CD4-positive, alpha-beta T cell treated with Interleukin-10 for 1 hour (primary cell): ENCODE measurements at places on chromosomes 13 and 19.
A peak's percentile ranks its signal among the peaks of the same experiment; 100 is the strongest.

GRCh38 chr19:43711751-43712355 lies 4.0 kb upstream of the IRGC start:
- DNase-seq = no peak

DNA sequence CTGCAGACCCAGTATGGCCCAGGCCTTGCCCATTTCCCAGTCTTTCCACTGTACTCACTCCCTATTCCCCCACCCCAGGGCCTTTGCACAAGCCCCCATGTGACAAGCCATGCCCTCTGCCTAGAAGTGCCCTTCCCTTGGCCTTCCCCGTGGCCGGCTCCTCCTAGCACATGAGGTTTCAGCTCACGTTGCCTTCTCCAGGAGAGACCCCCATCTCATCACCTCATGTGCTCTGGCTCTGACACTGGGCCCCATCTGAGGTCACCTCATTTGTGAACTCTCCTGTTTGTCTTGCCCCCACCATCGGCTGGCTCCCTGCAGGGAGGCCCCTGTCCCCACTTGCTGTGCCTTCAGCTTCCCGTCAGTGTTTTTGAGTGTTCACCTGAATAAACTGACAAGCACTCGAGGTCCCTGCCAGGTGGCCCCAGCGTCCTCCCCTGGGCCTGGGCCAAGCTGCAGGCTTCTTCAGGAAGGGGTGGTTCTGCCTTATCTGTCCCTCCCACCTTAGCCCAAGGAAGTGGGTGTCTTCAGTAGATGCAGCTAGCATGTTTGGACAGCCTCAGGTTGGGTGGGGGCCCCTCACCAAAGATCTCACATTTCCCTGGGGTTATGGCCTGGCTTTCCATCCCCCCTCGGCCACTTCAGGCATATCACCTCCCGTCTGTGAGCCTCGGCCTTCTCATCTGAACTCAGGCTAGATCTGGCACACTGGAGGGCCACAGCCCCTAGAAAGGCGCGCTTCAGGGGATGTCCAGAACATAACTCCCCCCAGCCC lies 3.8 kb upstream of the SLC25A42 start:
- no peak for DNase-seq

GRCh38 chr13:48126944-48127830 lies 32.3 kb upstream of the MED4 start:
- DNase-seq = peak; percentile 82

- DNase-seq = no peak
Measured at GRCh38 chr13:94119360-94119936, 360.0 kb downstream of the DCT start.

DNA sequence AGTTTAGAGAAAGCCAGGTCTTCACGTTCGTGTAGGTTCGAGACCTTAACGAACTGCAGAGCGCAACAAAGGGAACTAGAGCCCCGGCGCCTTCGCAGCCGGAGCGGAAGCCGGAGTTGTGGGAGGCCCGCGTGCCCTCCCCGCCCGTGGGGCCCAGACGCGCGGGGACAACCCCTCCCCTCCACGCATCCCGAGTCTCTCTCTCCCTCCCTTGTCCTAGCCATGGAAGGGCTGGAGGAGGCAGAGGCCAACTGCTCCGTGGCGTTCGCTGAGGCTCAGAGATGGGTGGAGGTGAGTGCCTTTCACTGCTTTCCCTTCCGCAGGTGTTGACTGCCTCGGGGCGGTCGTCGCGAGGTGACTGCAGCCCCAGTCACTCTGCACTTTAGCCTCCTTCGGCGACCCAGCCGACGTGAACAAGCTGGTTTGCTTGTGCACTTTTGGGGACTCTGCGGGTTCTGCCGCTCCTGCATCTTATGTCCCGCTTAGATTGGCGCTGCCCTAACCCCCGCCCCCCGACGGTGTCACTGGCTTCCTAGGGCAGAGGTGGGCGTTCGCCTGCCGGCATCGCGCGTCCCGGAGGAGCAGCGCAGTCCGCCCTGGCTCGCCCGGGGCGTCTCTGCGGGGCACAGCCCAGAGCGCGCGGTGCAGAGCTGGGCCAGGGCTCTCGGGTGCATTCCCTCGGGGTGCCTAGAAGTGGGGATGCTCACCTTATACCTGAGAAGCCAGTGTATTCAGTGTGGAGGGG lies 478 bp downstream of the LMO7 start:
- DNase-seq = peak; percentile 40

- DNase-seq = peak; percentile 66
Measured at GRCh38 chr13:40984668-40985366, 34.3 kb downstream of the ELF1 start.

DNA sequence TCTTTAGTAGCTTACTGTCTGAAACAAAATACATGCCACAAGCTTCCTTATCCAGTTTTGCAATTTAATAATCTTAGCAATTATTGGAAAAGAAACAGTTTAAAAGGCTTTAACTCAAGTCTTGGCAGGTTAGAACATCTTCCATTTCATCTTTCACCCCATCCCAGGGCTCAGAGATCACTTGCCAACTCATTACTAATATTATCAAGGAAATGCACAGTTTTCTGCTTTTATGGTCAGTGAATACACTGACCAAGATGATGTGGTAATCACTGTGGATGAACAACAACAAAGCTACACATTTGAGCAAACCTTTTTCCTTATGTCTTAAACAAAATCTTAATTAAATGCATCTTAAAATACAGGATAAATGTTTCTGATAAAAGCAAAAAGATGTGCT lies 48.0 kb upstream of the ITM2B start:
- DNase-seq = no peak

DNA sequence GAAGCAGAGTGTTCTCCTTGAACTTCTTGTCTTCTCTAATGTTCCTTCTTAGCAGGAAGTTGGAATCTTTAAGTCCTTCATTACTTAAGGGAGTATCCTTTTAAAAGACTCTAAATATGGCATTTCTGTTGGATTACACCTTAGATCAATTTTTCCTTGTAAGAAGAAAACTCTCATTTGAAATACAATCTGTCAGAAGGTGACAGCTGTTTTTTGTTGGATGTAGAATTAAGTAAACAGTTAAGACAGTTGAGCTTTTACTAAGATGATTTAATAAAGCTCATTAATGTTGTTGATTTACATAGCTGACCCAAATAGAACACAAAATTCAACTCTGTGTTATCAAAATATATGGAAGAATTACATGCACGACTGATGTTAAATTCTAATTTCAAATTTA lies 16.7 kb upstream of the MBNL2 start:
- DNase-seq = no peak

GRCh38 chr13:33751151-33751550 lies 66.8 kb upstream of the RFC3 start:
- no peak for DNase-seq

- no peak for DNase-seq
Measured at GRCh38 chr13:37241786-37242185, 136.3 kb upstream of the CSNK1A1L start.

DNA sequence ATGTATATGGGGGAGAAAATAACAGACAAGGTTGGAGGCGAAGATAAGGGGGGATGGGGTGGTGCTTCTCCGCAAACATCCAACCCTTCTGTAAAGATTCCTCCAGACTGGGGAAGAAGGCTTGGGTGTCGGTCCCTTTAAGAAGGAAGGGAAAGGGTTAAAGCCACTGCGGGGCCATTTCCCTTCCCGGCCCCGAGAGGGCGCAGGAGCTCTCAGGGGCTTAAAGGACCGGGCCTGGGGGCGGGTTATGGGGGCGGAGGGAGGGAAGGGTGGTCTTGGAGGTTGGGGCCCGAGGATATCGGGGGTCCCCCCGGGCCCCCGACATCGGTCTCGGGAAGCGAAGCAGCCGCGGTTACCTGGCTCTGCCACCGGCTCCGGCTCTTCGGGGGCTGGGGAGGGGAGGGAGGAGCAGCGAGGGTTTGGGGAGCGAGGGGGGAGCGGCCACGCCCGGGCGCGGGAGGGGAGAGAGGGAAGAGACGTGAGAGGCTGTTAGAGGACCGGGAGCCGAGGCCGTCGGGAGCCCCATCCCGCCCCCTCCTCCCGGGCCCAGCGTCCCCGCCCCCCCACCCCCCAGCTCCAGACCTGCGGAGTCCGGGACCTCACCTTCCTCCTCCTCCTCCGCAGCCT lies 2.8 kb downstream of the TNNT1 start:
- DNase-seq = peak; percentile 20

DNA sequence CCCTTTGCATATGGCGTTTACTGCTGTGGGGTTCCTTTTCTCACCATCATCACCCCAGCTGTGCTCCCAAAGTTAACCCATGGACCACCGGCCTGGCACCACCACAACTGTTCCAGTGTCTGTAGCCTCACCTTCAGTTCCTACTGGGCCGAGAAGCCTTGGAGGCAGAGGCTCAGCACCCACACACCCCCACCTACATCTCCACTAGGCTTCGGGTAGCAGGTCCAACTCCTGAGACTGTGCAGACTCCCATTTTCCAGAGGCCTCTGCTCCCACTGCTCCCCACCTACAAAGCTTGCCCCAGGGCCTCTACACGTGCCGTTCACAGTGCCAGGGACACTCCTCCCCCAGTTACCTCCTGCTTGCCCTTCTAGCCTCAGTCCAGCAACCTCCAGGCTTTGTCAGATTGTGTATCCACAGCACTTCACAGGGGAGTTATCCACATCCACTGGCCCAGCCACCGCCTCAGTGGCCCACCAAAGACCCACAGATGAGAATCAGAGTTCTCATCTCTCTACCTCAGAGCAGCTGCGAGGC lies 14.1 kb downstream of the SLC27A5 start:
- no peak for DNase-seq

- no peak for DNase-seq
Measured at GRCh38 chr13:114260814-114261213, 20.6 kb upstream of the UPF3A start.

- DNase-seq = no peak
Measured at GRCh38 chr13:21022056-21022979, 39.1 kb downstream of the LATS2 start.

GRCh38 chr19:28359431-28360414 lies 853.2 kb downstream of the UQCRFS1 start:
- DNase-seq = no peak

DNA sequence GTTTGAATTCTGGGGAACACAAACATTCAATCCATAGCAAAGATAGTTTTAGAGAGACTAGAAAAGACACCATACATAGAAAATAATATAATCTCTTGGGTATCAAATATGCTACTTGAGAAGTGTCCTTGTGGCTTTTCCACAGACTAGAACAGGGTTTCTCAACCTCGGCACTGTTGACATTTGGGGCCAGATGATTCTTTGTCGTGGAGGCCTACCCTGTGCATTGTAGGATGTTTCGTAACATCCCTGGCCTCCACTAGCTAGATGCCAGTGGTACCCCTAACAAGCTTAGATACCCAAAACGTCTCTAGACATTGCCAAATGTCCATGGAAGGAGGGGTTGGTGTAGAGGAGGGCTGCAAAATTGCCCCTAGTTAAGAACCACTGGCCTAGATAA lies 2.2 kb upstream of the ESD start:
- DNase-seq = no peak

DNA sequence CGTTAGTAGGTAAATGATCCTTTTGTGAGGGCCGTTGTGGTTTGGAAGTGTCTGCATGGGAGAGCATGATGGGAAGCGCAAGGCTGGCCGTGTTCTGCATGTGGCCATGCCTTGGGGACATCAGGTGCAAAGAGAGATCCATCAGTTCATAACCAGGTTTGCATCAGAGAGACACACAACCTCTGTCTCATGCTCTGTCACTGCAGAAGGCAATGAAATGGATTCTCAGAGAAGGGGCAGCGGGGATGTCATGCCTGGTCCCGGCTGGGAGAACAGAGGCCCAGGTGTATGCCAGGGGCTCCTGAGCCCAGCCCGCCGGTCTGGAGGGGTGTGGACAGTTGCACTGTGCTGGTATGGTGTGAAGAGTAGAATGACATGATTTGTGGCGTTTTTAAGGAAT lies 60.2 kb downstream of the GGACT start:
- DNase-seq = no peak

DNA sequence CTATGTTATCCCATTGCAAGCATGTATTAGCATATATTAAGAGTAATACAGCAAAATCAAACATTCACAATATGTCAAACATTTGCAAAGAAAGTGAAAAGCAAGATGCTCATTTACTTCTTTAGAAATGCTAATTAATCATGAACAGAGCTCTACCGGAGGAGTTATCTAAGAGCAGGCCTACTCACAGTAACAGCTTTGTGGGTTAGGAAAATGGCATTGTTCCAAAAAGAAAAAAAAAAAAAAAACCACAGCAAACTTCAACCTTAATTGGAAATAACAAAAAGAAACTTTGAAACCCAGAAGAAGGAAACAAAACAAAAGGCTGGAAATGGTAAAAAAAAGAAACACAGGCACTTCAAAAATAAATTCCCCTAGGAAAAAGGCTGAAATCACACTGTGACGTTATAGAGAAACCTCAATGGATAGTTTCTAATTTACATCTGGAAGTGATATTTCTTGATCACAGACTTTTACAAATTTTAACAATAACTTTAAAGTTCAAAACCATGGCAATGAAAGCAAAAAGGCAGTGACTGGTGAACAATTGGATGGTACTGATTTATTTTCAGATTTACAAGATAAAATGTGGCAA lies 1236.8 kb upstream of the SPRY2 start:
- no peak for DNase-seq

DNA sequence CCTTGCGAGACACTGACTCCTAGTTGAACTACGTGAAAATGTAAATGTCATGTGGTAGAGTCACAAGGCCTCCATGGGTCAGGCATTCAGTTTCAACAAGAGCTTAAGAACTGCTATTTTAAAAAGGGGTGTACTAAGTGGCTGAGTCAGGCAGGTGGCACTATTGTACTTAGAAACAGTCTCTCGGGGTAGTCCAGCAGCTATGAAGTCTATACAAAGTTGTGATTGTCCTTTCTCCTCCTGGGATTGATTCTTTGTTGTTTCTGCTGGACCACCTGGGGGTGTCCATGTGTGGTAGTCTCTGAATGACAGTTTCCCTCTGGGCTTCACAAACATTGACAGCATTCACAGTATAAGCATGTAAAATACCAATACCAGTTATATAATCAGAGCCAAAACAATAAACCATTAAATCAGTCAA lies 33.0 kb downstream of the UGGT2 start:
- no peak for DNase-seq
